ENCODE measurements at places on chromosomes 12 and 14.

DNA sequence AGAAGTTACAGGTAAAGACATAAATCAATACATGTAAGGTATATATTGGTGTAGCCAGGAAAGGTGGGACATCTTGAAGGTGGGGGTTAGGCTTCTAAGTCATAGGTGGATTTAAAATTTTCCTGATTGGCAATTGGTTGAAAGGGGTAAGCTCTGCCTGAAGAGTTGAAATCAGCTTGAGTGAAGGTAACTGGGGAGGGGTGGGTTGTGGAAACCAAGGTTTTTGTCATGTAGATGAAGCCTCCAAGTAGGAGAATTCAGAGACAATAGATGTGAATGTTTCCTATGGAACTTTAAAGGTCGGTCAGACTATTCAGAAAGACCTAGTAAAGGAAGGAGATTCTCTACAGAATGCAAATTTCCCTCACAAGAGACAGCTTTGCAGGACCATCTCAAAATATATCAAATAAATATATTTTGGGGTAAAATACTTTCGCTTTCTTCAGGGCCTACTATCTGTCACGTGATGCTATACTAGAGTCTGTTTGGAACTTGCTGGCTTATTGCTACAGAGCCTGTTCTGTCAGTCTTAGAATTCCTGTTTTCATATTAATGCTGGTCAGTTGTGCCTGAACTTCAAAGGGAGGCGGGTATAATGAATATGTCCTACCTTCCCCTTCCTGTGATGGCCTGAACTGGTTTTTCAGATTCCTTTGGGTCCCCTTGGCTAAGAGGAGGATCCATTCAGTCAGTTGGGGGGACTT is 20.6 kb upstream of the SPATA7 start:
- no peak for DNase-seq

GRCh38 chr14:96676166-96676565 is 121.0 kb upstream of the VRK1 start:
- no peak for DNase-seq

DNA sequence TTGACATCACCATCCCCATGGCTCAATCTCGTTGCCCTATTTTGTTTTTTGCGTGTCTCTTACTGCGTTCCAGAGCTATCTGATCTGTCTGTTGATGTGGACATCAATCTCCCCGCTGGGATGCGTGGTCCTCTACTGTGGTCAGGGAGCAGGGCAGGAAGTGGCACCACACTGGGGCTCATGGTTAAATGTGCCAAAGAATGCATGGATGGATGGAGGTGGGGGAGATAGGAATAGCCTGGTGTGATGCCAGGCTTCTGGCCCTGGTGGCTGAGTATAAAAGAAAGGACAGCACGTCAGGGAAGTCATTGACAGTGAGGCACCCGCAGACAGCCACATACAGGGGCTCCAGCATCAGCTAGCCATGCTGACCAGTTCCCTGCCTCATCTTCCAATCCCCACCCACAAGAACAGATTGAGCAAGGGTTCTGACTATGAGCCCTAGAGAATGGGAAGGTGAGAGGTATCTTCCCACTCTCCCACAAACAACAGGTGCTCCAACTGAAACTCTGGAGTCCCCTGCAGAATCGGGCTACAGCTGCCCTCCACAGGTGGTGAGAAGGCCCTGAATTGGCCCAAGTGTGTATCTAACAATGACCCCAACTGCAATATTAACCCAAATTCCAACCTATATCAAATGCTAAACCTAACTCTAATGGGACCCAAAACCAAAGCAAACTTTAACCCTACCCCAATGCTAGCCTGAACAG is 2.7 kb upstream of the BEGAIN start:
- DNase-seq: no peak

DNA sequence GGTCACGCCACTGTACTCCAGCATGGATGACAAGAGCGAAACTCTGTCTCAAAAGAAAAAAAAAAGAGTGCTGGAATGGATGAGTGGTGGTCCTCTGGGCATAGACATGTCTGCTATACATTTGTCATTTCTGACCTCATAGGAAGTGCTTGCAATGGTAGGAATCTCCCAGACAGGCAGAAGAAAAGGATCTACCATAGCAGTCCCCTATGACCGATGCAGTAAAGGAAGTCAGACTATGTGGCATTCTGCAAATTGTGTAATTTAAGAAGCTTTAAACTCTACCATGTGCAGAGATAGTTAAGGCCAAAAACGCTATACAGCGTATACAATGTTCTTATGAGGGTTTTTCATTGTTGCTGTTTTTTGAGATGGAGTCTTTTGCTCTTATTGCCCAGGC is 24.7 kb upstream of the RAP1B start:
- DNase-seq: no peak

- no peak for DNase-seq
These were observed 26.4 kb upstream of the MED13L start for GRCh38 chr12:116303929-116304328.

GRCh38 chr12:121789800-121790728 is 3.4 kb downstream of the RHOF start:
- DNase-seq: peak; percentile 85

DNA sequence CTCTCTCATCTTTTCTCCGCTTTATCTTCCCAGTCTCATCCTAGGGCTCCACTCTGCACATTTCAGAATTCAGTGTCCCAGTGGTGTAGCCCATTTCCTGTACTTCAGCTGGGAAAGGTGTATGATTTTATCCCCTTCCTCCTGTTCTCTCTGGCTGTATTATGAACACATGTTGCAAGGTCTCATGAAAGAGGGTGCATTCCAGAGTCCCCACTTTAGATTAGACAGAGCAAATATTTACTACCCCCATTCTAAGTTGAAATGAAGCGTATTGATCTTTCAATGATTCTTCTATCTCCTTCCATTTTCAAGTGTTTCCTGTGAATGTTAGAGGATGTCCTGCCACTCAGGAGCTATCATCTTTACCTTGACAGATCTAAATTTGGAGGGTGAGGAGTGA is 123.2 kb downstream of the WIF1 start:
- DNase-seq: no peak

- no peak for DNase-seq
These were observed 798 bp downstream of the CCDC198 start for GRCh38 chr14:57492859-57493258.

- DNase-seq: no peak
These were observed 5.9 kb downstream of the TOMM20L start for GRCh38 chr14:58401587-58401986.

DNA sequence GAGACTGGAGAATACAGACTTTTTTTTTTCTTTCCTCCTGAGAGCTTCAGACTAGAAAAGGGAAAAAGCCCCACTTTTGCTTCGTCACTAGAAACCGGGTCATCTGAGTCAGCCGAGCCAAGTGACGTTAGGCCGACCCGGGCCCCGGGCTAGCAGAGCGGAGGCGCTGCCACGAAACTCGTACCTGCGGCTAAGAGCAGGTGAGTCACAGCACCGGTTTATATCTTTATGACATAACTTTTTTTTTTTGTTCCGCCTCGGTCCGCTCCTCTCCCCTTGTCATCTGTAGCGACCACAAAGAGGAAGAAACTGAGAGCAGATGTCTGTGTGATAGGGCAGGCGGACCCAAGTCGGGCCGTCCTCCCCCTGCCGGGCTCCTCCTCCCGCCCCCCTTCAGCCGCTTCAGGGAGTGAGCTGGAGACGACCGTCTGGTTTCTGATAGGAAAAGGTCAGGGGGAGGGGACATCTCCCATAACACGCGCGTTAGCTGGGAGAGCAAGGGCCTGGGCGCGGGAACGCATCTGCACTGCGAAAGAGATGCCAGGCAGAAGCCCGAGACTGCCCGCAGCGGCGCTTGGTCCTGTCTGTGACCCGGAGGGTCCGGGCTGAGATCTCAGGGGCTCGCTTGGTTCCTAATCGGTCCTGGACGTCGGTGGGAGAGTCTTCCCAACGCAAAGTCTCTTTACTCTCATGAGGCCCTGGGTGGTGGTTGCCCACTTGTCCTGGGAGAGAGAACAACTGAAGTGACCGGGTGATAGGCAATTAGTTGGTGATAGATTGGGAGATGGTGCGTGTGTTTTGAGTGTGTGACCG is 586 bp downstream of the TTC6 start:
- DNase-seq: no peak

DNA sequence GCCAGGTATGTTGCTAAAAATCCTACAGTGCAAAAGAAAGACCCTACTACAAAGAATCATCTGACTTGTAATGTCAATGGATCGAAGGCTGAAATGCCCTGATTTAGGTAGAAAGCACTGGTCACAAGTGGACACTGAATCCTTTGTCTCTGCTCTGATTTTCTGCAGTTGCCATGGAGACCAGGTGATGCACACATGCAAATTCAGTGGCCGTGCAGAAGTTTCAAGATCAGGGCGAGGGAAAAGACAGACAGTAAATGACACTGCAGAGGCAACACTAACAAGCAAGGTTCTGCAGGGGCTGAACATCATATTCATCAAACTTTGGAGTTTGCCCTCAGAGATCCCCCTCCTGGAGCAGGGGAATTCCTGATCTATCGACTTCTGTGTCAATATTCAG is 370.3 kb upstream of the TMEM132C start:
- no peak for DNase-seq

DNA sequence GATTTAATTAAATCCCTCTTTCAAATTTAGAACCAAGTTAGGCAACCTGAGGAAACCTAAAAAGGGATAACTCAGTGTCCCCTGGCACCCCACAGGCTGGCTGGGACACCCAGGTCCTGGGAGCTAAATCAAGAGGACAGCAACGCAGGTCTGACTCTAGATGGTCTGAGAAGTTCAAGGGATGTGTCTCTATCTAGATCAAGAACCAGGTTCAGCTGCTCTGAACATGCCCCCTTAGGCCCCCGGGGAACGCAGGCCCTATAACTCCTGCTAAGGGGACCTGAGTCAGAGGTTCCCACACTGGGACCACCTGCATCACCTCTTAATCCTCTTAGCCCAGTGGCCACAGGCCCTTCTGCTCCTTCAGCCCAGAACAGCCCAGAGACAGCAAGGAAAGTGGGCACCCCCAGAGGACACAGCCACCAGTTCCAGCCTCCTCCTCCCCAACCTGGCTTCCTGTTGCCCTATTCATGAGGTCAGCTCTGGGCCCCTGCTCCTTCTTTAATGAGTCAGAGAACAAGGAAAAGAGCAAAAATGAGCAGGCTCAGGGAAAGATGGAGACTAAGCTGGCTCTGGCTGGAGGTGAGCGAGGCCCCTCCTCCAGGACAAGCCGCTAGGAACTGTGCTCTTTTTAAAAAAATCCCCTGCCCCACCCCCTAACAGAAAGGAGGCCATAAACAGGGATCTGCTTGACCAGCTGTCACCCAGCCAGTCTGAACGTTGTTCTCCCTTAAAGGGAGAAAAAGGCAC is 10.8 kb downstream of the PITPNM2 start:
- DNase-seq: no peak

DNA sequence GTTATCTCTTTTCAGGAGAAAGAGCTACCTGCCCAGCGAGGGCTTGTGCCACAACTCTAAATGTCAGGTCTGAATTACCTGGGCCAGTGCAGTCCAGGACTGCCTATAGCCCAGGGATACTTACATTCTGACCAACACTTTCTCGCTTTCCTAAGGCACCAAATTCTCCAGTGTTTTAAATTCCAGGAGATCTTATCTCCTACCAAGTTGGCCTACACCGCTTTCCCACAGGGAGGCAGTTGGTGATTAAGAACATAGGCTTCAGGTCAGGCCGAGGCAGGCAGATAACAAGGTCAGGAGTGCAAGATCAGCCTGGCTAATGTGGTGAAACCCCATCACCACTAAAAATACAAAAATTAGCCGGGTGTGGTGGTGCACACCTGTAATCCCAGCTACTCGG is 41.1 kb downstream of the RPS29 start:
- no peak for DNase-seq

DNA sequence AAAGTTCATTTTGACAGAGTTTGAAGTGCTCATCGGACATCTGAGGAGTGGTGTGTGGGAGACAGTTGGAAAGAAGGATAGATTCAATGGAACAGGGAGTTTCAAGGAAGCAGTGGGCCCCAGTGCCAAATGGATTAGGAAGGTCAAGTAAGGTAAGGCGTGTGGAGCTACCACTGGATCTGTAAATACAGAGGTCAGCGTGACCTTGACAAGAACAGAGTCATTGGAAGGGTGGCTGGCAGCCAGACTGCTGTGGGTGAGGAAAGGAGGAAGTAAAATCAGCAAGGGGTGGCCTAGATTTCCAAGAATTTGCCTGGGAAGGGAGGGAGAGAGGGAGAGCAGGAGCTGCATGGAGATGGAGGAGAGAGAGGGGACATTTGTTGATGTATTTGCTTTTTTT is 68.2 kb upstream of the IGF1 start:
- DNase-seq: no peak

DNA sequence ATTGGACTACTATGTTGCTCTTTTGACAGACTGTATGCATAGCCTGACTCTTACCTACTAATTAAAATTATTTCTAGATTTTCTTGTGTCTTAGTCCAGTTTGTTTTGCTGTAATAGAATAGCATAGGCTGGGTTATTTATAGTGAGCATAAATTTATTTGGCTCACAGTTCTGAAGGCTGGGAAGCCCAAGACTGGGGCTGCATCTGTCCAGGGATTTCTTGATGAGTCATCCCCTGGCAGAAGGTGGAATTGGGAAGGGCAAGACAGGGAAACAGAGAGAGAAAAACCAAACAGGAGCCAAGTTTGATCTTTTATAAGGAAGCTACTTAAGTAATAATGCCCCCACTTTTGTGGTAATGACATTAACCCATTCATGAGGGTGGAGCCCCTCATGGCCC is 759.2 kb upstream of the LRFN5 start:
- DNase-seq: no peak

- DNase-seq: no peak
These were observed 17.1 kb downstream of the PDZRN4 start for GRCh38 chr12:41205070-41205709.

DNA sequence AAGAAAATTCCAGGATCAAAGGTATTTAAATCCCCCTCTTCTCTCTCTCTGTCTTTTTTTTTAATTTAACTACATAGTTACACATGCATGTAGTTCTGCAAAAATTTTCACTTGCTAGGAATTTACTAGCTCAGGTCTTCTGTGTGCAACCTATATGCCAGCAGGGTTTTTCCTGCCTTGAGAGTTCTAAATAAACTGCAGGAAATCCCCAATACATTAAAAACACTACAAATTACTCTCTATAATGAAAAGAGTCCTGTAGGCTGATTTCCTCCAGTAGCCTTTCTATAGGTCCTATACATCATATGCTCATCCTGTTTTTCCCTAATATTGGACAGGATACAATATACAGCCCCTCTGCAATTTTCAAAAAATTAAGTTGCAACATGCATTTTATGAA is 27.7 kb upstream of the ATXN7L3B start:
- DNase-seq: no peak

DNA sequence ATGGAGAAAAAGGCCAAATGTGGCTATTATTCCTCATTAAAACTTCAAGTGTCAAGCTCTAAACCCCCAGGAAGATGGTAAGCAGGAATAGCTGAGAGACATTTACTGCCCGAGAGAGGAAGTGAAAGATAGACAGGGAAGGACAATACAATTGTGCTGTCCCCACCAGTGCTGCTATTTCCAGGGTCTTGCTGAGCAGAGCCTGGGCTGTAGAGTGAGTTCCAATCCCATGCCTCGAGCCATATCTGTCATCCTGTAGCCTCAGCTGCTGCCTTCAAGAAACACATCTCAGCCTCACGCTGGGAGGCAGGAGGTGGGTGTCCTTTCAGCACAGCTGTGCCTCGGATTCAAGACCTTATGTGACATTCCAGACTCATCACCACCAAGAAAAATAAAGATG is 114.0 kb downstream of the RPAP3 start:
- DNase-seq: no peak

- no peak for DNase-seq
These were observed 120.1 kb upstream of the MAX start for GRCh38 chr14:65222440-65222858.
